CD8-positive, alpha-beta memory T cell (primary cell): ENCODE measurements at places on chromosomes 7 and 10. TPM values are rescaled to one million over a fixed set of nuclear protein-coding genes. Genes with fewer than 3 reads are reported as not detected.

EBLN1 gene
- not detected for total RNA-seq

DNA sequence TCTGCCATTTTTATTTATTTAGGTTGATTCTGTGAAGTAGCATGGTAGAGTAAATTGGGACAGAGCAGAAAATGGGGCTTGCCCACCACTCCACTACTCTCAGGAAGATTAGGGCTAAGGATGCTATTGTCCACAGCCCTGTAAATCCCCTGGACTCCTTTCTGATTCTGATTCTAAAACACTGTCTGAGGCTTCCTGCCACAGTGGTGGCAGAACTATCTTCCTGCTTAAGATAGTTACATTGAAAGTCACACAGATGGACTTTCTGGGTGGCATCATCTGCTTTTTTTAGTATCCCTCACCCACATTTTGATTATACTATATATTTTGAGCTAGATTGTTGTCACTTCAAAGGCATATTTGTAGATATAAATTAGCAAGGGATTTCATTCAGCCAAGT is 50.0 kb downstream of the SPAM1 start:
- no peak overlapping the region for H3K27ac ChIP-seq
- H3K4me3 ChIP-seq, result no peak overlapping the region
- no peaks in the 10 kb centered on the region for H3K36me3 ChIP-seq
- H3K4me1 ChIP-seq, result no peaks in the 10 kb centered on the region
- DNase-seq, result no peak

DNA sequence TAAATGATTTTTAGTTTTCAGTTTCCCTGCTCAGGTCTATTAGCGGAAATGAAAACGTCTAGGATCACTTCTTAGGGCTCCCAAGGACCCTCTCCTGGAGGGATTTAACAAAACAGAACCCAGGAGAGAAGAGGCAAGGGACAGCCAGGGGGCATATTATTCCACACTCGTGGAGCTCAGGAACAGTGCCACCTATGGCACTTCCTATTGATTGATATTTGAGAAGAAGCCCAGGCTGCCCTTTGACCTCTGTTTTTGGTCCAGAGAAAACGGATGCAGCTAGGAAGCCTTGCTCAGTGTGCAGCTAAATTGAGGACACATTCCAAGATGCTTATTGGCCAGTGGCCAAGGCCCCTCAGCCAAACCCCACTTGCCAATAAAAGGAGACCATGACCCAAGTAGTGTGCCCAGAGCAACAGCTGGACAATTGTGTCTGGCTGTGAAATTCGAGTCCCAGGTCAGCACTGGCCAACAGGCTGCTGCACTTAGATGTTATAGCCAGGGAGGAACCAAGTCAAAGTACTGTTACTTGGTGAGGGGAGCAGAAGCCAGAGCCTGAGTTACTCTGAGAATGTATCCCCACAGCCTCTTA is 24.0 kb upstream of the GPNMB start:
- H3K4me3 ChIP-seq, result no peak overlapping the region
- no peaks in the 10 kb centered on the region for H3K36me3 ChIP-seq
- DNase-seq, result no peak

INMT gene
- 0.18 TPM for total RNA-seq
